ENCODE measurements at places on chromosomes 11 and 22.

GRCh38 chr11:130315354-130315970 lies 745 bp upstream of the ZBTB44 start:
- DNase-seq, result no peak

DNA sequence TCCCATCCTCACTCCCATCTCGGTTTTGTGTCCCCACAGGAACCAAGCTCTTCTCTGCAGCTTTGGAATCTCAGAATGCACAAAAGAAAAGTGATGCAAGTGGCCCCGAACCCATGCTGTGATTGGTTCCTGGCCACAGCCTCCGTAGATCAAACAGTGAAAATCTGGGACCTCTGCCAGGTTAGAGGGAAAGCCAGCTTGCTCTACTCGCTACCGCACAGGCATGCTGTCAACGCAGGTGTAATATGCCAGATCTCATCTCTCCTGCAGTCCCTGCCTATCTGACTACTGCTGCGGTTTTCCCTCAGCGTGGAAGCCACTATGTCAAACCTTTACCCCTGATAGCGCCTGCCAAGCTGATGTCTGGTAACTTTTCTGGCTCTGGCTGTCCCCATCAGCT lies 200.5 kb upstream of the LRRC4C start:
- no peak for DNase-seq

GRCh38 chr22:48342016-48342415 lies 1485.7 kb downstream of the BRD1 start:
- DNase-seq, result no peak

- no peak for DNase-seq
These were observed 1474.3 kb downstream of the BRD1 start for GRCh38 chr22:48353116-48353947.

DNA sequence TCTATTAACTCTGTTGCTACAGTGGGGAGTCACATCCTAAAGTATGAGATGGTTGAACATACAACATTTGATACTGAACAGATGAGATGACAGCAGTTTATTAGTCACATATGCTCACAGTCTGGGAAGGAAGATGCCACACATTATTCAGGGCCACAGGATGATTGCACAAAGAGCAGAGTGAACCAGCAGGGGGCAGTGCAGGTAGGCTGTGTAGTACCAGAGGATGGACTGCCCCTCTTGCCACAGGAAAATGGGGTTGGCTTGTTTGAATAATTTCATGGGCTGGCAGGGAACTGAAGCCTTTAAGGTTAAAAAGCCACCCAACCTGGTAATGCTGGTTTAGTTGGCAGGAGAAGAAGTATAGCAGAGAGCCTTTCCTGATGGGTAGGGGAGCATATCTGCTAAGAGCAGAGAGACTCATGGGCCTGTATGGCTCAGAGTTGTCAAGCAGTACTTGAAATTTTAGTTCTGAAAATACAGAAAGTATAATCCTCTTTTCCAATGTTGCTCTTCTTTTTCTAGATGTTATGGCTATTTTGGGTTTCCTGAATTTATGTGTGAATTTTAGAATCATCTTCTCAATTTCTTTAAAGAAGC lies 180.4 kb upstream of the B3GAT1 start:
- DNase-seq, result no peak

DNA sequence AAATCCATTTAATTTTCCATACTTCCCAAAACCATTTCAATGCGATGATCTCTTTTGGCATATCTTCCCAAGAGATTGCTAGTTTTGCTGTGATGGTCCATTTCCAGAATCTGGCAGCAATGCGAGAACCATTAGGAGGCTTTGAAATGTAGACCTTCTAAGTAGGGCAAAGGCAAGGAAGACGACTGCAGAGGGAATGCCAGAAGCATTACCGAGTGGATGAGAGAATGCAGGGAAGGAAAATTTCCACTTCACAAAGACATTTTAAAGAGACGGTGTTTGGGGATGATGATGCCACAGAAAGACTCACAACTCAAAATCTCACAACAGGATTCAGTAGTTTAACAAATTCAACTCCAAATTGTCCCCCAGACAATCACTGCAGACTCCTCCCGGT lies 471 bp upstream of the CEP126 start:
- peak; percentile 52 for DNase-seq

DNA sequence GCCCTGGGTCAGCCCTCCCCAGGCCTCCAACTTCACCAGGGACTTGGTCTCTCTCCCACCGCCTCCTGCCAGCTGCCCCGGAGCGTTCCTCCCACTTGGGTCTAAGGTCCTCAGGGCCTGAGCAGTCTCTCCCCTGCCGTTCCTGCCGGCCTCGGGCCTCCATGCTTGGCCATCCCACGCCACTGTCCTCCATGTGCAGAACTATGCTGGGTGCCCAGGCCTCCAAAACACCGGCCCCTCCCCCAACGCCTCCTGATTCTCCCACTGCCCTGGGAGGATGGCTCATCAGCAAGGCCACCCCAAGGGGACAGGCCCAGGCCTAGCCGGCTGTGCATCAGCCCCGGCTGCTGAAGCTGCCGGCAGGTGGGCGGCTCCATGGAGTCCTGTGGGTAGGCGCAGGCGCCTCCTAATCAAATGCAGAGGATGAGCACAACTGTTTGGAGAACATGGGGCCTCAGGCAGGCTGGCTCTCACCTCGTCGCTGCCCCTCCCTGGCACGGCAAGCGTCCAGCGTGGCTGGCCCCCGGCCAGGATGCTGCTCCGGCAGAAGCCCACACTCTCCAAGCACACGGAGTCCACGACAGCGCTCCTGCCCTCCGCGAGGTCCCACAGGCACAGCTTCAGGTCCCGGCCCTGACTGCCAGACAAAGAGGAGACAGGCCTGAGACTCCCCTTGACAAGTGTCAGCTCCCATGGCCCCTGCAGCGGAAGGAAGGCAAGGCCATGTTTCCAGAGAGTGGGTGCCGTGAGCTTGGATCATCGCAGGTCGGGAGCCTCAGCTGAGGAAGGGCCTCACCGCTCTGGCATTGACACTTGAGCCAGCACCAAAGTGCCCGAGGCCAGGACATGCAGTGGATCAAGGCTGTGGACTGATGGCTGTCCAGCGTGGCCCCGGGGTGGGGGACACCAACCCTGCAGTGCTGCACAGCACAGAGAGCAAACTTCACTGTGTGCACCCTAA lies 42.6 kb downstream of the GNB1L start:
- DNase-seq, result no peak

- DNase-seq, result no peak
These were observed 396.2 kb upstream of the RAG2 start for GRCh38 chr11:36994208-36994607.

- DNase-seq, result no peak
These were observed 111.7 kb downstream of the MYO18B start for GRCh38 chr22:25853501-25854284.

GRCh38 chr11:7444091-7444981 lies 41.0 kb upstream of the OLFML1 start:
- no peak for DNase-seq

- DNase-seq, result no peak
These were observed 121.2 kb downstream of the NCAM1 start for GRCh38 chr11:113082341-113082955.

- no peak for DNase-seq
These were observed 15.9 kb downstream of the KLHL22 start for GRCh38 chr22:20479612-20480196.

GRCh38 chr11:199004-199581 lies 6.2 kb downstream of the SCGB1C1 start:
- DNase-seq, result no peak

DNA sequence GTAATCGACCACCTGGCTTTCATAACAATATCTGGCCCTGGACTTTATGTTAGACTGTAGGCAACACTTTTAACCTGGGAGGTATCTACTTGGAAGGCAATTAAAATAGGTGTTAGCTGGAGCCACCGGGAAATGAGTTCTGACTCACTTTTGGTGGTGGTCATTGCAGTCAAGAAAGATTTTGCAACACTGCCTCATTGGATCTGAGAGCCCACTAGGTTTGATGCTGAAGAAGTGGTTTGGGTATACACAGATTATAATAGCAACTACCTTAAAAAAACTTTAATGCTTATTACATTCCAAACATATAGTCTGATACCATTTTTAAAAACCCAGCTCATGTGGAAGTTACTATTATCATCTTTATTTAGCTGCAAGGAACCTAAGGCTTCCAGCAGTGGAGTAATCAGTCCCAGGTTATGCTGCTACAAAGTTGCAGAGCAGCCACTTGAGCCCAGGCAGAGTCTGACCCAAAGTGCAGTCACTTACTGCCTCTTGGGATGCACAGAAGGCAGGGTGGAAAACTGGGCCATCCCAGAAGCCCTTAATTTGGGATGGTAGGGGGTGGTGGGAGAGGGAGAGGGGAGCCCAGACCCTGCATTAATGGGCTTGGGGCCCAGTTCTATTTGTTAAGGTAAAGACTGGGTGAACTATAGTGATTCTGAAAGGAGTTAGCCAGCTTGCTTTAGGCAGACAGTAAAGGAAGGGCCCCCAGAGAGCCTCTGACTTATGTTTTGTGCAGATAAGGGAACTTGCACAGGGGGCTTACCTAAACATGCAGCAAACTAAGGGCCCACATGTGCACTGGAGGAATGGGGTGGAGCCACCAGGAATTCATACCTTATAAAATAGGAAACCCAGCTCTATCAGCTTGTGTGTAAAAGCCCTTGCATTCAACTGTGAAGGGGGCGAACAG lies 149.4 kb downstream of the SNX19 start:
- no peak for DNase-seq

DNA sequence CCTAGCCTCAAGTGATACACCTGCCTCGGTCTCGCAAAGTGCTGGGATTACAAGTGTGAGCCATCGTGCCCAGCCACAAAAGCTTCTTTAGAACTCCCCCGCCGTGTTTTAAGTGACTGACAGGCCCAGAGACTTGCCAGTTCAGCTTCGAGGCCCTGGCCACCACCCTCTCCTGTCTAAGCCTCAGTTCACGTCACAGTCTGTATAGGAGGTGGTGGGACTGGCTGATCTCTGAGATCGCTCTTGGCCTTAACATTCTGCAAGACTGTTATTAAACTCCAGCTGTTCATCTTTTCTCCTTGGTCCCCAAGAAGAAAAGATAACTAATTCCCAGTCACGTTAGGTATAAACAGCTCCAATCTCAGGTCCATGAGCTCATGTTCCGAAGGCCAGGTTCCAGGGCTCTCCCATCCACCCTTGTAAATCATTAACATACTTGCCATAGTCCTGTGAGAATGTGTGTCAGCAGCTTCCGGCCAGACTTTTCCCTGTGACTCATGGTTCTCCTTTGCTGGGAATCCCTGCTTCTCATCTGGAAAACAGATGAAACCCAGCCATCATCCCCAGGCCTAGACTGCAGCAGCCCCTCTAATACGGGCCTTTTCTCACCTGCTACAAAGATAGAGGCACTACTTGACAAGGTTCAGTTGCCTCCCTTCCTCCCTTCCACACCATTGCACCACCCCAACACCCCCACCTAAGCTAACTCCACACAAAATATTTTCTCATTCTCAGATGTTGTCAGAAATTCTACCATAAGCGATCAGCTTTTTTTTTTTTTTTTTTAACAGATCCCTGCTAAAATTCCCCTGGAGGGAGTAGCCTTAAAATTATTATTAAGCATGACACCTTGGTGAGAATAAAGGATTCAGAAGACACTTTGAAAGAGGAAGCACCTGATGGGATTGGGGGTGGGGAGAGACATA lies 5.6 kb upstream of the KIAA0930 start:
- peak; percentile 50 for DNase-seq

- DNase-seq, result no peak
These were observed 322.2 kb downstream of the LUZP2 start for GRCh38 chr11:24819006-24819405.

DNA sequence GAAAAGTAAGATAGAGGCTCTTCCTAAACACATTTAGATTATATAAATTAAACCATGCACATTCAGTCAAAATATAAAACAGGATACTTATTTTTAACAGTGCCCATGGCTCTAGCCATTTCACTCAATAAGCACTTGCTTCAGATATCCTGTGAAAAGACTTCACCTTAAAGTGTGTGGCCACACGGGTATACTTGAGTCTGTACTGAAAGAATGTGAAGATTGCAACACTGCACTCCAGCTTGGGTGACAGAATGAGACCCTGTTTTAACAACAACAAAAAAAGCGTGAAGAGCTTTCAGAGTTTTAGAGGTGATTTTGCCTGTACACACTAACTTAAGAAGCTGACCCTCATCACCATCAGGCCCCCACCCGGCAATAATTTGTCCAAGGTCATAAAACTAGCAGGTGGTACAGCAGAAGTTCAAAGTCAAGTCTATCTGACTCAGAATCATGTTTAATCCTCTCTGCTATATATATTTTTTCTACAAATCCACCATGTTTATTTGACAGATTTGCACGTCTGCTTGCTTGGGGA lies 203.5 kb upstream of the GUCY1A2 start:
- no peak for DNase-seq

GRCh38 chr11:2580571-2581001 lies 119.2 kb downstream of the KCNQ1OT1 start:
- DNase-seq, result no peak

DNA sequence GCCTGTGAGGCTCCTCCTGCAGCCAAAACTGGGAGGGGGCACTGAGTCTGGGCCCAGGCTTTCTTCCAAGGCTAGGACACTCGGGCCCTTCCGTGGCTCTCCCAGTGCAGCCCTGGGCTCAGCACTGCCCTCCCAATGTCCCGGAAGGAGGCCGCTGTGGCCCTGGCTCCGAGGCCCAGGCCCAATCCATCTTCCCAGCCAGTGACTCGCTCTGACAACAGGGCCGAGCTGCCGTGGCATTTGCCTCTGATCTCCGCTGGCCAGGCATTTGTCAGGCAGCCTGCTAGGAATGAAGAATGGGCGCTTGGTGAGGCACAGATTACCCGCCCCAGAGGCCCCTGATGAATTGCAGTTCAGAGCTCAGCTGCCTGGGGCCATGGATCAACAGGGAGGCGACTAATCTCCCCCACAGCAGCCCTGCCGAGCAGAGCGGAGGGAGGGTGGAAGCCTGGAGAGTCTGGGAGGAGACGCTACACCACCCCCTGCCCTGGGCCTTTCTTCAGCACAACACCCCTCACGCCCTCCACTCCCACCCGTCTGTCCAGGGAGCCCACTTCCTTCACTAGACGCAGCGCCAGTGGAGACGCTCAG lies 8.3 kb downstream of the FXYD2 start:
- no peak for DNase-seq

DNA sequence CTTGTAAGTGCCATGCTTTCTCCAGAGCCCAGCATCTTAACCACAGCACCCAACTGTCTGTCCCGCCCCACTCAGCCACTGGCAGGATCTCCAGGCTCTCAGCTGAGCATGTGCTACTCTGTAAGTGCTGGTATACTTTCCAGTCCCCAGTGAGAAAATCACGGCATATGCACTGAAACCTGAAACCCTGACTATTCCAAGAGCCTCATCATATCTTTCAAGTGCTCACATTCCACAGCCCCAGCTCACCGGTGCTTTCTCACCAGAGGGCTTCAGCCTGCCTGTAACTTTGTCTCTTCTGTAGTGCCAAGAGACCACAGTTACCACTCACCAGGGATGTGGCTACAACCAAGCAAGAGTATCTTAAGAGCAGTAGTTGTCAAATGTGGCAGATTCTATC lies 24.4 kb upstream of the PAMR1 start:
- DNase-seq, result peak; percentile 57

- DNase-seq, result no peak
These were observed 71.0 kb downstream of the MYEOV start for GRCh38 chr11:69364921-69365320.

DNA sequence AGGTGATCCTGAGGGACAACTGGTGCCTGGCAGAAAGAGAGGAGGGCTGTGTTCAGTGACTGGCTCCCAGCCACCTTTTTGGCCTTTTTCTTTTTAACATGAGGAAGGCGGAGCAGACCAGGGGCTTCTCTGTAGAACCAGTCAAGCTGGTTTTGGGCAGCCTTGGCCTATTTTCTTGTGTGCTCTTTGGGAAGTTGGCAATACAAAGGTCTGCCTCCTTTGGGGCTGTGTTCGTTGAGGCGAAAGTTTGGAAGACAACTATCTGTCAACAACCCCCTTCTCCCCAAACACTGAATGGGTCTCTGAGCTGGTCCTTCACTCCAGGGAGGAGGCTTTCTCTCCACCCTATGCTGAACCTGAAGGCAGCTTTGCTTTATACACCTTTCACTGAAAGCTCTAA lies 8.5 kb downstream of the MARK2 start:
- DNase-seq, result no peak

Measured in fibroblast of the conjunctiva (primary cell).